Islet precursor cell (in vitro differentiated cells): ENCODE measurements at places on chromosomes 5 and 9.
A peak's percentile ranks its signal among the peaks of the same experiment; 100 is the strongest.

- no peak for DNase-seq
Observed at GRCh38 chr5:119187776-119188529, 117.1 kb downstream of the DMXL1 start.

- no peak for DNase-seq
Observed at GRCh38 chr9:95099321-95100070, 218.0 kb downstream of the FANCC start.

DNA sequence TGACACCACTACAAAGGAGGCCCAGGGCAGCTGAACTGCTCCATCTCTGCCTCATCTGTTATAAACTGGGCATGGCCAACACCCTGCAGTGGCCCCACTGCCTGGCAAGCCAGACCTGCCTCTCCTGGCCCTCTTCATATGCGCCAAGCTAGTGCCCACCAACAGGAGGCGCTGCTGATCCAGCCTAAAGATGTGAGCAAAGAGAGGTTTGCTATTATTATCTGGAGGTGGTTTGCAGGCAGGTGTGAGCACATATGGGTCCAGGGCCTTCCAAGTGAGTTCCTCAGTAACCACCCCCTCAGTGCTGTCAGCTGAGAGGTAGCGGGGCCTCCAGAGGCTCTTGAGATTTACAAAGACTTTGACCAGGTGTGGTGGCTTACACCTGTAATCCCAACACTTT is 232.2 kb downstream of the SYK start:
- DNase-seq = no peak

DNA sequence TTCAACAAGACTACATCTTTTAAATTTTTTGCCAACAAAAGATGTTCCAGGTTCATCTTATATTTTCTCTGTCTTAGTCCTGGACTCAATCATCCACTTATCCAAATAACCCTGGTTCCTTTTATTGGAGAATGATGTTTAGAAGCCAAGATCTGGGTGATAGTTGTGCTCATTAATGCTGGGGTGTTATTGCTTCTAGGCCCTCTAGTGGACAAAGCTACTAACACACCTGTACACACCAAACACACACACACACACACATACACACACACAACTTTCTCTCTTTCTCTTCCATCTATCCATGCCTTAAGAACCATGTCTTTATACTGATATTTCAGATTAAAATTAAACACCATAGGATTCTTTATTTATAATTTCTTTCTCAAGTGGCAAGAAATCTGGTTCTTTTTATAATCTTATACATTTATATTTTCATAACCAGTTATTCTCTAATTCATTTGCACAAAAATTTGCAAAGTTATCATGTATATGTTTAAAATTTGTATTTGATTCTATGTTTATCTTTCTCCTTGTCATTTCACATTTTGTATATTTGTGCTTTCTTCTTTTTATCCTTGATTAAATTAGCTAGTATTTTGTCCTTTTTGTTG is 179.1 kb upstream of the SMIM23 start:
- DNase-seq = no peak

- peak; percentile 88 for DNase-seq
Observed at GRCh38 chr9:63817622-63818518, 1467.1 kb downstream of the FOXD4L5 start.

DNA sequence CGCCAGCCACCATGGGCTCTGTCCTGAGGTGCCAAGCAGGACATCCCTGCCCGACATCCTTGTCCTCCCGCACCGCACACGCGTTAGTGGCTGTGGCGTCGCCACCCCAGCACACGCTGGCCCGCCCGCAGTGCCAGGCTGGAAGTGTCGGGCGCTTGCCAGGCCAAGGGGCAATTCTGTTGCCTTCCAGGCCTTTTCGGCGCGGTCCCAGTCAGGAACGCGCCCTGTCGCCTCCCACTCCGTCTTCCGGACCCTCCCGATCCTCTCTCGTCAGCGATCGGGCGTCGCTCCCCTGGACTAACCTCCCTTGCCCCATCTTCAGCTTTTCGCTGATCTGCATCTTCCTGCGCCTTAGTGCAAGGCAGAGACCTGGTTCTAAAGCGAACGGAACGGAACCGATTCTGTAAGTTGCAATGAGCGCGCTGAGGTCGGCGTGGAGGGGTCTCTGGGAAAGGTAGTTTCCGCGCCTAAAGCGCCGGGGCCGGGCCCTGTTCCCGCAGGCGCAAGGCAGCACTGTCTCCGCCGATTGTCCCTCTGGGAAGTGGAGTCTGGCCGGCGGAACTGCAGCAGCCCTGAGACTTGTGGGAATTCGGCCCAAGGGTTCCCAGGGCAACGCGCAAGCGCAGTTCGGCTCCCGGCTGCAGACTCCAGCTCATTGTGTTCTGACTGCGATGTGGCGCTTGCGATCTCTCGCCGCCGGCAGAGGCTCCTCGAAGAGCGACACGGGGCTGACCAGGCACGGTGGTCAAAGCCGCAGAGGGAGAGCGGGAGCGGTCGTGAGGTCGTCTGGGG is at the start of gene ZNF454:
ZNF454 (plus strand) TSS at position 630 of the 792 bp plus-strand sequence. CDS start 1,594 bp downstream, outside the sequence.
- no peak for DNase-seq

GRCh38 chr5:172769342-172769615 is 1.7 kb downstream of the DUSP1 start:
- no peak for DNase-seq

DNA sequence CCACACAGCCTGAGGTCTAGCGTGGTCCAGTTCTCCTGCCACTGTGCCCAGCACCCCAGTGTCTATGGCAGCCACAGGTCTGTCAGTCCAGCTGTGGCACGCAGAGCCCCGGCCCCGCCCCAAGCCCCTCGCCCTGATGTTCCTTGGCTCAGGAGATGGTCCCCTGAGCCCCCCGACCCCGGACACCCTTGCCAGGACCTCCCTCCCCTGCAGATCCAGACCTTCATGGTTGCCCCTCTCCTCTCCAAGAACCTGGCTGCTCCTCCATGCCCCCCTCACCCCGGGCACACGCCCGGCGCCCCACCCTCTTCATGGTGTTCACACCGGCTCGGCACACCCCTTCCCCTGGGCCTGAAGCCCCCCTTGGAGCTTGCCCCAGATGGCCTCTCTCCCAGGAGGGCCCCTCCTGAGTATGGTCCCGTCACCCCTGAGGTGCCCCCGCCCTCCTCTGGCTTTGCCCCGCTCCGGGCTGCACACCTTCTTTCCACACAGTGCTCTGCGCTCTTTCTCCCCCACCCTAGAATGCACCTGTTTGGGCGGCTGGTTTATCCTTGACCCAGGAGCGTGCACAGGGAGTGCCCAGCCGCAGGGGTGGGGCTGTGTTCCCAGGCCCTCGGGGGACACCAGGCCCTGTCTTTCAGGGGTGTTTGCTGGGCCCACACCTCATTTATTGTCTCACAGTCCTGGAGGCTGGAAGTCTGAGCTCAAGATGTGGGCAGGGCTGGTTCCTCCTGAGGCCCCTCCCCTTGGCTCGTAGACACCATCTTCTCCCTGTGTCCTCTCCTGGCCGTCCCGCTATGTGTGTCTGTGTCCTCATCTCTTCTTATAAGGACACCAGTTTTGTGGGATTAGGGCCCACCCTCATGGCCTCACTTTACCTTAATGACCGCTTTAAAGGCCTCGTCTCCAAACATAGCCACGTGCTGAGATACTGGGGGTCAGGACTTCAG is 37.6 kb downstream of the KCNT1 start:
- no peak for DNase-seq

- DNase-seq = no peak
Observed at GRCh38 chr5:91534332-91534731, 151.2 kb upstream of the ARRDC3 start.

DNA sequence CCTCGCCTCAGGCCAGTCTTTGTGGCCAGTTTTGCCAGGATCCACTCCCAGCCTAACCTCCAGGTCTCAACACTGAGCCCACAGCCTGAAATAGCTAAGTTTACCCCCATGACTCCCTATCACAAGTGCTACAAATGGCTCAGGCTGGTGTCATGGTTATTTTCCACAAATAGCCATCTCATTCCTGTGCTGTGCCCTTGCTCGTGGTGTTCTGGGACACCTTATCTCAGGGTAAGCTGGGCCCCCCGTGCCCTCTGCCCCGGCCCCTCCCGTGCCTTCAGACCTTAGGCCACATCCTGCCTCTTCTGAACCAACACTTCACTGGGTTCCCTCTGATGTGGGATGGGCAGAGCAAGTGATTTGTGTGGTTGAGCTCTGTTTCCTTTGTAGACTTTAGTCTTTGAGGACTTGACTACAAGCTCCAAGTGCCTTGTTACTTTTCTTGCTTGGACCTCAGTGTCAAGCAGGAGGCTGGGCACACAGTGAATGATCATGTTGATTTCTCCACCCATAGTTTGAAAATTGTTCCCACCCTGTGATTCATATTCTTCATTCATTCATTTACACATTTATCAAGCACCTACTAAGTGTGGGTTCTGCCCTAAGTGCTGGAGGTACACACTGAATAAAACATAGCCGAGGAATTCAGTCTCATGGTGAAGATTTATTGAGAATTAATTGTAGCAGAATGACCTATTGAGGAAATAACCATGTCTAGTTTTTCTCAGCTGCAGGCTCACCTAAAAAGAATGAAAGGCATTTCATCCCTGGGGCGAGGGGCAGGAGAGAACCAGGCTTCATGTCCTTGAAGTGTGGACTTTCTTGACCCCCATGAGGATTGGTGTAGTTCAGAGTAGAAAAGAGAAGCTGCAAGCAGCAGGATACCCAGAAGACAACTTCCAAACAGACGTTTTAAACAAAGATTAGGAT is 84.5 kb upstream of the CTNNA1 start:
- no peak for DNase-seq

GRCh38 chr5:120463006-120463680 is 957 bp upstream of the PRR16 start:
- DNase-seq = no peak

DNA sequence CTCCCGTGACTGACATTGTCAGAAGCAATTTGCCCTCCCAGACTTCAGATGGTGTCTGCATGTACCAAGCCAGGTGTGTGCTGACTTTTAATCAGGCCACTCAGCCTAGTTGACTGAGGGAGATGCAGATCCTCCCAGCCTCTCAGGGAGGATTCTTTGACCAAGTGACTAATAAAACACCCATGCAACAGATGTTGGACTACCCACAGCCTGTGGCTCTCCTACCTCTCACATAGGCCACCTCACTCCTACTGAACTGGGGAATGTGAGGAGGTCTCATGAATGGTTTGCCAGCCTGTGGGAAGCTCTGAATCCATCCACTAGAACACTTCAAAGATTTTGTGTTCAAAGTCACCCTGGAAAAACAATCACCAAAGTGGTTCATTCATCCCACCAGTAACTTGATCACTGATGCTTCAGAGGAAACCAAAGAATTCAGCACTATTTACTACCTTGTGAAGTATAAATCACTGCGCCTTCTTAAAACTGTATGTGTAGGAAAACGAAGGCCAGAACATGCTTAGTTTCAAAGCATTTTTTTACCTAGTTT is 80.1 kb downstream of the ESM1 start:
- DNase-seq = no peak

DNA sequence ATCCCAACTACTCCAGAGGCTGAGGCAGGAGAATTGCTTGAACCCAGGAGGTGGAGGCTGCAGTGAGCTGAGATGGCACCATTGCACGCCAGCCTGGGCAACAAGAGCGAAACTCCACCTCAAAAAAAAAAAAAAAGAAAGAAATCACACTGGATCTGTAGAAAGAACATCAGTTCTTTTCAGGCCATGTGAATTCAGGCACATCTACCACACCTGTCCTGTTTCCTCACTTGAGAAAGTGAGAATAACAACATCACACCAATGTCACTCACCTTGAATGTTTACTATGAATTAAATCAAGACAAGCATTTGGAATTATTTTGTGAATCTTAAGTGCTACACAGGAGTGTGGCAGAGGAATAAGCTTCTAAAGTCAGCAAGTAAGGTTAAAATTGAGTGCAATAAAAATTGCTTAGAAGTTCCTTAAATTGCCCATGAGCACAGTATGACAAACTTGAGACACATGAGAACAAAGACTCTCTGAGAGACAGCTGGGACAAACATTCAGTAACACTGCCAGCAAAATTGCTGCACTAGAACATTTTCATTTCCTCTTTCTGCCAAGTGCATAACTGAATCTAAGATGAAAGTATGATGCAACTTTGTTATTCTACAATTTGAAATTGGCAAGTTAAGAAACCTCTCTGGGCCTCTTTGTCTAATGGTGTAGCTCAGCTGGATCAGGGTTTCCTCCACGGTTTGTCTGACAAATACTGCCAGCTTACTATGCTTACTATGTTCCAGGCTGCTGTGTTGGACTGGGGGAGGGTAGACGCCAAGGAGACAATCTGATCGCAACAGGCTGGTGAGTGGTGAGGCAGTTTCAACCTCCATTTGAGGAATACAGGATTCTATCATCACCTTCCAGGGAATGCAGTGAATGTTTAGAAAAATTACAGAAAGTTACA is 1.9 kb upstream of the RIC1 start:
- DNase-seq = no peak

GRCh38 chr9:109341561-109341960 is 20.7 kb upstream of the EPB41L4B start:
- no peak for DNase-seq

GRCh38 chr9:32823551-32823950 is 40.2 kb downstream of the TMEM215 start:
- DNase-seq = no peak

GRCh38 chr5:122375801-122376200 is 63.8 kb downstream of the SNCAIP start:
- no peak for DNase-seq
